Hematopoietic multipotent progenitor cell treated with erythropoietin and hydrocortisone succinate and interleukin-3 and kit ligand, for 4 days (in vitro differentiated cells): ENCODE measurements at places on chromosomes 6 and 20.

GRCh38 chr20:3731944-3732326 lies 550 bp upstream of the HSPA12B start:
- no peak for DNase-seq

DNA sequence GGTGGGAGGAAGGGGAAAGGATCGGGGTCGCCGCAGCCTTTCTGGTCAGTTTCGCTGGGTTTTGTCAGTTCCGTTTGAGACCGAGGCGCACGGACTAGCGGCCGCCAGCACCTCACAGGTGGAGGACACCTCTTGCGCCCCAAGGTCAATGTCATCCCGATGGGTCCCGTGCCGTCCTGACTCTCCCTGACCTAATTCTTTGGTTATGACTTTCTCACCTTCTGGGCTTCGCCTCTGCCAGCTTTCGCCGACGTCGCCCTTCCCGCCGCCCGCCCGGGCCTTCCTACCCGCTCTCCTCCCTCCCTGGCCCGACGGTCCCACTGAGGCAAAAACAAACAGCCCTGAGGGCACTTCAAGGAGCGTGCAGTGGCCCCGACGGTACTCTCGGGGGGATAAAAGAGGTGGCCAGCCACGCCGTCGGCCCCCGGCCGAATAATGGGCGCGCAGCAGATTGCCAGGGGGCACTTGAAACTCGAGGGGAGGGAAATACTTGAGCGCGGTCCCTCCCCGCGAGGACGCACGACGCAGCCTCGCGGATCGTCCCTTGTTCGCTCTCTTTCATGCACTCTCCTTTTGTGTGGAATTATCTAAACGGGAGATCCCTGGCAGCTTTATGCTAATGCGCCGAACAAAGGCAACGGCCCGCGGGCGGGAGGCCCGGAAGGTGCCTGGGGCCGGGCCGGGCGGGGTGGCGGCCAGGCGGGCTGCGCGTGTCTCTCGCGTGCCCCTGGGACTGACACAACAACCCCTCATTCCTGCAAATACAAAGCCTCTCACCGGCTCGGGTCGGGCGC lies 3.9 kb upstream of the INSM1 start:
- peak; percentile 24 for DNase-seq

- peak; percentile 87 for DNase-seq
These were observed 103.9 kb downstream of the AIG1 start for GRCh38 chr6:143164565-143165105.

DNA sequence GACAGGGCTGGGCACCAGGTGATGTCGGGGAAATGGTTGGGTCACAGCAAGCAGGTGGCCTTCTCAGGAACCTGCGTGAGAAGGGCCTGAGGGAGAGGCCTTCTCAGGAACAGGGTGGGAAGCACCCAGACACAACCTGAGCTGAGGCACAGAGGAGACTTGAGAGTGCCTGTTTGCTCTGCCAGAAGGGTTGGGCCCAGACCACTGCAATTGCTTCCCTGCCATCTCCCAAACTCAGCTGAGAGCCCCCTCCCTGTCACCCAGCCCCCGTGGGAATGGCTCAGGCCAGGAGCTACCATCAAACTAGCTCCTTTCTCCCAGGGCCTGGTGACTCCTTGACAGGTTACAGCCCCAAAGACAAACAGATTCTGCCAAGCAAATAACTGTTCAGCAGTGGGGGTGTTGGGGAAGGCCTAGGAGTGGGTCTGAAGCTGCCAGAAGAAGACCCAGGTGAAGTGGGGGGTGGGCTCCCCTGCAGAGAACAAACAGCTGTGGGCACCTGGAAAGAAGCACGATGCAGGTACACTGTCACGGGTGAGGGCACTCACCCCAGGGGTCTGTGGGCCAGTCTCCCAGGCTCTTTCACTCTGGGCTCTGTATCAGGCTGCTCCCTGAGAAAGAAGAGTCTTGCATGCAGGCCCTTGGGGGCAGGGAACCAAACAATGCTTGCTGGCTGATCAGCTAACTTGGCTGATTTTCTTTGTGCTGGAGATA lies 30.4 kb upstream of the SPDEF start:
- DNase-seq, result no peak

GRCh38 chr6:160031871-160032270 lies 63.0 kb downstream of the IGF2R start:
- no peak for DNase-seq

DNA sequence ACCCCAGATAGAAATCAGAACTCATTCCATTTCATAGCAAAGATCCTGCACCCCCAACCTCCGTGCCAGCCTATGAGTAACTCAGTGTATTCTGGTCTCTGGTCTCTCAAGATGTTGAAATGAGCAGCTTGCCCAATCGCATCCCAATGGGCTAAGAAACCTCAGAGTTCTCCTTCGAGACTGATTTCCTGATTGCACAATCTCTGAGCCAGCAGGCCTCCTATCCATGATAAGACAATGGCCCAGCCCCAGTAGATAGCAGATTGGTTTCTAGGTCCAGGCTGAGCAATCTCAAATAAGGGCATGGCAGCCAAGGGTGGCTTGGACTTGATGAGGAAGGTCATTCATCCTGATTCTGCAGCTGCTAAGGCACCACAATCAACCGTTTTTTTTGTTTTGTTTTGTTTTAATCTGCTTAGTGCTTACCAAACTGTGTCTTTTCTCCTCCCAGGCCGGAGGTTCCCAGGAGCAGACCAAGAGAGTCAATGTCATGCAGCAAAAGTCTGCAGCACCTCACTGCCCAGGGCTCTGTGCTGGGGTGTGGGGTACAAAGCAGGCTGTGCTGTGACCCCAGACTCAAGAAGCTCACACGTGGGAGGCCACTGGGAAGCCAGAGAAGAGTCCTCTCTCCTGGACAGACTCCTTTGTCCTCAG lies 125.1 kb upstream of the NXT1 start:
- peak; percentile 92 for DNase-seq

- DNase-seq, result no peak
These were observed 24.5 kb downstream of the PLCB4 start for GRCh38 chr20:9093218-9093957.

GRCh38 chr6:5645328-5646290 lies 361.1 kb downstream of the NRN1 start:
- peak; percentile 71 for DNase-seq

GRCh38 chr6:27966044-27966443 lies 9.0 kb downstream of the OR2B6 start:
- DNase-seq, result no peak

GRCh38 chr20:54107600-54108325 lies 37.4 kb upstream of the BCAS1 start:
- DNase-seq, result no peak

- DNase-seq, result peak; percentile 50
These were observed 29.7 kb downstream of the SLC22A23 start for GRCh38 chr6:3426927-3427686.

GRCh38 chr6:71510057-71510713 lies 221.6 kb downstream of the OGFRL1 start:
- peak; percentile 53 for DNase-seq

DNA sequence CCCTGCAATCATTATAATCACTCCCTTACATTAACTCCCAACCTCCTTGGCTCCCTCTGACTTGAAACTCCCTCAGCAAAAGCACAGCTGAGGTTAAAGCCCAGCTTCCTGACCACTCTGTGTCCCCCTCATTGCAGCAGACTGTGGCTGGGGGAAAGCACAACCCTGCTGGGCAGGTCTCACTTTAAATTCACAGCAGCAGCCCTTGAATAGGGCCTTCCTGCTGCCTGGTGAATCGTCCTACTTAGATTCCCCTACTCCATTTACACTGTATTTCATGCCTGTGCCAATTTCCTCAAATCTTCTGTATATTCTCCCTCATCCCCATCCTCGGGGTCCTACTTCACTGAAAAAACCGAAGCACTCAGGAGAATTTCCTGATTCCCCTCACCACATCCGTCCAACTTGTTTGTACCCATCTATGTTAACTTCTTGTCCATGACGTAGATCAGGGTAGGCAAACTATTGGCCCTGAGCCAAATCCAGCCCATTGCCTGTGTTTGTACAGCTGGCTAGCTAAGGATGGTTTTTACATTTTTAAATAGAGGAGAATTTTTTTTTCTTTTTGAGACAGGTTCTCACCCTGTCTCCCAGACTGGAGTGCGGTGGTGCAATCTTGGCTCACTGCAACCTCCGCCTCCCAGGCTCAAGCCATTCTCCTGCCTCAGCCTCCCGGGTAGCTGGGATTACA lies 31.5 kb upstream of the GCM1 start:
- DNase-seq, result peak; percentile 53

DNA sequence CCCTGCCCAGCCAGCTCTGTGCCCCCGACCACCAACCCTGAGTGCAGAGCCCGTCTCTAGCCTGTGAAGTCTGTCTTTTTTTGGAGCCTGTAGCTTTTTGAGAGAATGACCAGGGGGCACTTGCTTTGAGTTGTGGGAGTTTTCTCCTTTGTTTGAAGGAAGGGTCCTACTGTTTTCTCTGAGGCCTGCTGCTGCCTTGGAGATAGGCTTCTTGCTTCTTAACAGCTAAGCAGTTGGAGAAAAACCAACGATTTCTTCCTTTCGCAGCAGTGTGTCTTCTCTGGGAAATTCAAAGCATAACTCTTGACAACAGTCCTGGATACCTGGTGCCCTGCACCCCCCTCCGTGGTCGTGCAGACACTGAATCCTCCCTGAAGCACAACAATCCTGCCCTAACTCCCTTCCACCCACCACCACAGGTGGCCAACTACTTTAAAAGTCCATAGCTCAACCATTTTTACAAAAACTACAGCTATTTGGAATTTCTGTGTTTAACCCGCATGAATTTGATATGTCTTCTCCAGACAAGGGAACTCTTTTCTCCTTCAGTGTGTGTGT lies 61.0 kb downstream of the FAM50B start:
- DNase-seq, result no peak

GRCh38 chr6:17385660-17386059 lies 7.7 kb upstream of the CAP2 start:
- DNase-seq, result no peak
